ENCODE measurements at places on chromosomes 12 and 14.

GRCh38 chr12:46677749-46678148, 148.0 kb downstream of the SLC38A4 start:
- DNase-seq: no peak

GRCh38 chr12:45666396-45666795, 63.1 kb upstream of the ARID2 start:
- DNase-seq: no peak

GRCh38 chr12:116087962-116088361, 189.5 kb downstream of the MED13L start:
- no peak for DNase-seq

- no peak for DNase-seq
Measured at GRCh38 chr12:34339922-34340321, 317.6 kb downstream of the ALG10 start.

GRCh38 chr12:115210533-115211252, 526.7 kb upstream of the TBX3 start:
- no peak for DNase-seq

DNA sequence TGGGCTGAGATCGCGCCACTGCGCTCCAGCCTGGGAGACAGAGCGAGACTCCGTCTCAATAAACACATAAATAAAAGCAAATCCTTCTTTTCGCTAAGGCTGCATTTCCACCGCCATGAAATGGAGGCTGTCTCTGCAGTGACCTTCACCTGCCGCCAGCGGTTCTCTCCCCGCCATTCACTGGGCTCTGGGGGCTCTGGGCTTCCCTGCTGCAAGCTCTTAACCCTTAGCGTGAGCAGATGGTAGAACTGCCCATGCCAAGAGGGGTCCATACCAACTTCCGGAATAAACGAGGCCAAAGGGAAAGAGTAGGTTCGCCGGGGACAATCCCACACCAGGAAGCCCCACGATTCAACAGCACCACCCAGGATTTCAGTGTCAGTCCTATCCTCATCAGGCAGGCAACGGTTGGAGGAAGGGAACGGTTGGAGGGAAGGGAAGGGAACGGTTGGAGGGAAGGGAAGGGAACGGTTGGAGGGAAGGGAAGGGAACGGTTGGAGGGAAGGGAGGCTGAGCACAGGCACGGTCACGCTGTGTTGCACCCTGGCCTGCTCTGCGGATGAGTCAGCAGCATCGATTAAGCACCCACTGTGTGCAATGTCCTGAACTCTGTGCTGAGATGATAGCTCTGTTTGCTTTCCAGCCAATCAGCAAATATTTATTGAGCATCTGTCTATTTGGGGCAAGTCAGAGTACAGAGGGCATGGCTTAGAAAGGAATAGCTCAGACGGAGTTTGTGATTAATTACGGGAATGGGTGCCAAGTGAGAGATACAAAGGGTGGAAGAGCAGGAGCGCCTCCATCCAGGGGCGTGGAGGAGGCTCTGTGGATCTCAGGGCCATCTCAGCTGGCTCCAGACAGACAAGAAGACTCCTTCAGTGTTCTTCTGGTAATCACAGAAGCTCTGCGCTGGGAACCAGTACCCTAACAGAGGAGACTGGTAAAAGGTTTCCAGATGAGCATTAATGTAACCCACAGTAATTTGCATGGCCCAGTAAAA, 77.9 kb downstream of the NINJ2 start:
- DNase-seq: no peak

DNA sequence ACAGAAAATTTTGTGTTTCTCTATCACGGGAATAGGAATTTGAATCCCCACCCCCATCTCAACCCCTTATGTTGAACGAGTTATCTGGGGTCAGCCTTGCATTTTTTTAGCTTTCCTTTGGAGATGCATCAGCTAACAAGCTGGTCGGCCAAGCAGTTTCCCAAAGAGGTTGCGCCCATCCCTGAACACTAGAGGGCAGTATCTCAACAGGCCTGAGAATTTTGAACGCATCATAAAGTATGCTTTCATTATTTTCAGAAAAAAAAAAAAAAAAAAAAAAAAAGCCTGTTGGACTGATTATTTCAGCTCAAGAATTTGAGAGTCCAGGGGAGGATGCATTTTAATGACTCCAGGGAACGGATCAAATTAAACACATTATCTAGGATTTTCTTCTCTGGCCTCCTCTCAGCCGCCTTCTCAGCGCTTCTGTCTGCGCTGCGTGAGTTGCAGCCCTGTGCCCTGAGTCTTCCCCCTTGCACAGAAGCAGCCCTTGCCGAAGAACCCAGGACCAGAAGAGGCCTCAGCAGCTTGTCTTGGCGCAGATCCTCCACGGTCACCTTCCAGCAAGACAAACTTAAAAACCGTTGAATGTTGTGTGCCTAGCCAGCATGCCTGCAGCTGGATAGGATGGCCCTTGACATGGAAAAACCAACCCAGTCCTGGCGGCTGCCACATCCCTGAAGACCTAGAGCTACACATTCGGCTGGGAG, 76.6 kb upstream of the GZMB start:
- DNase-seq: peak; percentile 33

DNA sequence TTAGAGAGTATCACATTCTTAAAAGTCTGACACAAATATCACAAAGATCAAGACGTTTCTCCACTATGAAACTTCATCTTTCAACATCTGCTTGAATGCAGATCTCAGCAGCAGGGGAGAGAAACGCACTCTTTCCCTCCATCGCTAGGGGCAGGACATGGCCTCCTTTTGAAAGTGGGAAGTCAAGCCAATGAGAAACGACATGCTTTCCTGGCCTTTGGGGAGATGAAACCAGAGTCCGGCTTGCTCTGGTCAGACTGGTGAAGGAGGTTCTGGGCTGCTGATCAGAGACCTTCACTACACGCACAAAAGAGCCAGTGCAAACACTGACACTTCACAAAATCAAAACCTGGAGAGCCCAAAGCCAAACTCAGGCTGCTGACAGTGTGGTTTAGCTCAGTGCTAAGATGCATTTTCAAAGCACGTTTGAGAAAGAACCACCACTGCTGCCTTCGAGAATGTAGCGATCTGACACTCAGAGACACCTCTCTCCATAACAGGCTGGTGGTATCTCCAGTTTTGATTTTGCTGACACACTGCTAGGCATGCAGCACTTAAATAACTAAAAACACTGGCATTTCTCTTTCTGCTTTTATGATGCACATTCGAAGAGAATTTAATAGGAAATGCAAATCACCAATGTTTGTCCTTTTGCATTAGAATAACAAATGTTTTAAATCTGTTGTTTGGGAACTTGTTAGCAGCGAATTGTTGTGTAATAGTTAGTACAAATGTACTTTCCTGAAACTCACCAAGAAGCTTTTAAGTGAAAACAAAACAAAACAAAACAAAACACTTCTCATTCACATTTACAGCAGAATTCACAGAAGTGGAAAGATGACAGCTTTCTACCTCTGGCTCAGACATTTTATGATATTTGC, 93.9 kb upstream of the OVCH1 start:
- no peak for DNase-seq
